A549 treated with CORT108297 at 1 μM for 4 hours (cell line): ENCODE measurements at places on chromosomes 3 and 15. TPM values are rescaled to one million over a fixed set of nuclear protein-coding genes. Genes with fewer than 3 reads are reported as not detected.

The TTLL13 gene
- total RNA-seq = 0.07 to 0.36 TPM (median 0.09 TPM) in 5 replicates

The IMPG2 gene
- 0.01 TPM in 1 of 5 replicates, not detected in the others for total RNA-seq

The UROC1 gene
- not detected in 5 replicates for total RNA-seq

The TJP1 gene
- total RNA-seq = 56.8 to 78.8 TPM (median 66.1 TPM) in 5 replicates

The PTH1R gene
- total RNA-seq = 0.51 to 1.1 TPM (median 0.67 TPM) in 5 replicates
